T-helper 2 cell (primary cell): ENCODE measurements at places on chromosomes 7 and 10.

GRCh38 chr10:21042536-21042935, 145.4 kb upstream of the NEBL start:
- no peak for DNase-seq

- DNase-seq: no peak
Observed at GRCh38 chr7:142496545-142496991, 238.7 kb upstream of the PRSS58 start.

- DNase-seq: no peak
Observed at GRCh38 chr10:7028809-7029166, 382.0 kb downstream of the SFMBT2 start.

- no peak for DNase-seq
Observed at GRCh38 chr7:25391295-25391861, 163.1 kb upstream of the NPVF start.
